NCI-H2227 treated with DMSO at 0.1 percent for 48 hours (cell line): ENCODE measurements at places on chromosomes 13 and 19.

- DNase-seq = no peak
These were observed 7.4 kb downstream of the ZNF564 start for GRCh38 chr19:12543855-12544254.

- no peak for DNase-seq
These were observed 7.3 kb downstream of the RELB start for GRCh38 chr19:45008552-45008951.

- no peak for DNase-seq
These were observed 185.4 kb upstream of the SERP2 start for GRCh38 chr13:44188257-44188656.

DNA sequence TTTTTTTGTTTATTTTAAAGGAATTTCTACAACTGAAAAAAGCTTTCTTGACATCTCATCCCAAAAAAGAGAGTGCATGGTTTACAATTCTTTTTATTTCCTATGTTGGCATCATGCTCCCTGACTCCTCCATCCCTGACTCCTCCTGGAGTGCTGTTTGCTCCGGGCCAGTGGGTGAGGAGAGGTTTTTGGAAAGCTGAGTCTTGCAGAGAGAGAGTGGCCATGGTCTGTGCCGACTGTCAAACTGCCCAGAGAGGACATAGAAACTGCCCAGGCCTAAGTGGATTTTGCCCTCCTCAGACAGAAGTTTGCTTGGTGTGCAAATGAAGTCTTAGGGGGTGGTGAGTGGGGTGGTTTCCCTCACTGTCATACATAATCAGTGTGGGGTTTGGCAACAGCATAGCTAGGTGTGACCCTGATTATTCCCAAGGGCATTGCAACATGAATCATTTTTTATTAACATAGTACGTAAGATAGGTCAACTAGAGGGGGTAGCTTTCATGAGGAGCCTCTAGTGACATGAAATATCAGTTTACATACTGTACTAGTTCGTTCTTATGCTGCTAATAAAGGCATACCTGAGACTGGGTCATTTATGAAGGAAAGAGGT, 179.8 kb upstream of the UBL3 start:
- no peak for DNase-seq

DNA sequence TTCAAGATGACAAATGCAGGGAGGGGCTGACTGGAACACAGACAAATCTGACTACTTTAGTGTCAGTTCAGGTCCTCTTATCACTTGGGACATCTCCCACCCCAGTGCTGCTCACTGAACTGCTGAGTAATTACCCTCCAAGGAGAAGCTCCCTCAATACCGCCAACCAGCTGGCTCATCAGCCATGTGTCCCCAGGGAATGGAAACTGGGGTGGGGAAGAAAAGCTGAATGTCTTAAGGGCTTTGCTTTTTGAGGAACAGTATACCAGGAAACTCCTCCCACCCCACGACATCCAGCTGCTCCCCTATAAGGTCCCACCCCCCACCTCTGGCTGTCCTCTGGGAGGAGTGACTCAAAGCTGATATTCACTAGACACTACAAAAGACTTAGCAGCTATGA, 2.0 kb downstream of the ZNF823 start:
- DNase-seq = no peak

GRCh38 chr13:110182003-110182402, 125.0 kb downstream of the COL4A1 start:
- no peak for DNase-seq

DNA sequence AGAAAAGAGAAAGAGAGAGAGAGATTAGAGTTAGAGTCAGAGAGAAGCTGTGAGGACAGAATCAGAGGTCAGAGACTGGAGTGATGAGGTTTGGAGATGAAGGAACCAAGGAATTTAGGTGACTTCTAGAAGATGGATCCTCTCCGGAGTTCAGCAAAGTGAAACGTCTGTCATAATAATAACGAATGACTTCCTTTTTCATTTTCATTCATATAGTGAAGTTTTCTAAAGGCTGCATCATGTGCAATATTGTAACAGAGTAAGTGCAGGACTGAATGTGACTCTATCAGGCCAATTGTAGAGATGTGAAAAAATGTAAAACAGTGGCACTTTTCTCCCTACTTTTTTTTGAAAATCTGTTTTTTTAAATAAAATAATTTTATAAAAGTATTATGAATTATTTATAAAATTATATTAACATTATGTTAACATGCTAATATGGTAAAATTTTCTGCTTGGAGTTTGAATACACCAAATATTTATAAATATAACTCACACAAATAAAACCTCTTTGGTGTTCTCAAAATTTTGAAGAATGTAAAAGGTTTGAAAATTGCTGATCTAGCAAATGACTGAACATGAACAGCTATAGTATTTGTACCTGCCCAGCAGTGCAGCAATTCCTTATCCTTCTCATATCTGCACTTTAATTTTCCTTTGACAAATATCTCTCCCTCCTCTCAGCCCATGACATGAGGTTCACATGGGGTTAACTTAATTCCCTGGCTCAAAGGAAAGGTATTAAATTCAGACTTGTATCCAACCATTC, 4.2 kb upstream of the TNFSF11 start:
- DNase-seq = no peak

DNA sequence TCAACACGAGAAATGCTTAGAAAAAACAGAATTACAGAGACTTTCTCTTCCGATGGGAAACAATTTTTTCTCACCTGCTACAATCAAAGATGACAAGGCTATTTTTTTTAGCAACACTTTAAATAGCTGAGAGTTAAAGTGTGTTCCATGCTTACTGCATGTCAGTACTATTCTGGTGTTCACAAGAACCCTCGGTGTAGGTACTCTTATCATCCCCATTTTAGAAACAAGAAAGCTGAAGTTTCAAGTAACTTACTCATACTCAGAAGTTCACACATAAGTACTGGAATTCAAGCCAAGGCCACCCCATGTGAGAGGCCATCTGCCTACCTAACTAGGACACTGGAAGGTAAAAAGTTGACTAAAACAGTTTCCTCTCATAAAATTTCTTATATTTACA, 9.0 kb upstream of the TNFRSF19 start:
- DNase-seq = no peak

- no peak for DNase-seq
These were observed 59.7 kb downstream of the DLEU7 start for GRCh38 chr13:50783717-50784290.

GRCh38 chr13:32248801-32249200, 66.4 kb downstream of the ZAR1L start:
- DNase-seq = no peak

DNA sequence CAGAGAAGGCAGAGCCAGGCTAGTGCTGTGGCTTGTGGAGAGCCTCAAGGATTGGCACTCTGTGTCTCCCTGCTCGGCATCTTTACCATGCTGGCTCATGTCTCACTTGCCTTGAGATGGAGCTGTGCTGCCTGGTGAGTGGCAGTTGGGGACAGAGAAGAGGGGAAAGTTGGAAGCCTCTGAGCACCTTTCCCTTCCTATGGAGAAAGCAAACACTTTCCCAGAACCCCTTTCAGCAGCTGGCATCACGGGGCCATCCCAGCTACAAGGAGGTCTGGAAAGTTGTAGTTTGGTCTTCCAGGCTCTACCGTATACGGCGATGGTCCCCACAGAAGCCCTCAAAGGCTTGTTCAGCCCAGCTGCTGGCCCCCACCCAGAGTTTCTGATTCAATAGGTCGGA, 58.7 kb downstream of the DPF1 start:
- DNase-seq = no peak

DNA sequence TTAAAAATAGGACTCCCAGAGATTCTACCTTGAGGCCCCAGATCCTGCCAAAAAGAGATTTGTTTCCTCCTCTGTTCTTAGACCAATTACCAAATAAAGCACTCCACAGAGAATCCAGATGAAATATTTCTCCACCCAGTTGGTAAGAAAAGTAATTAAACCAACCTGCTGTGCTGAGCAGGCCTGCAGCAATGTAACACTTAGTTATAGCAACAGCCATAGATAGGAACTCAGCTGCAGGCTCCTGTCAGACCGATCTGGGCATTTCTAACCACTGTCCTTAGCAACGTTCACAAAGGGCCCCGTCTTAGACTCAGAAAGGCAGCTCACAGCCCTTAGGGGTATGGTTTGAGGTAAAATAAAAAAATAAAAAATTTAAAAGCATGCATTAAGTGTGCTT, 271.1 kb downstream of the KCNRG start:
- DNase-seq = no peak

GRCh38 chr13:41502031-41502430, 44.7 kb downstream of the RGCC start:
- DNase-seq = no peak

DNA sequence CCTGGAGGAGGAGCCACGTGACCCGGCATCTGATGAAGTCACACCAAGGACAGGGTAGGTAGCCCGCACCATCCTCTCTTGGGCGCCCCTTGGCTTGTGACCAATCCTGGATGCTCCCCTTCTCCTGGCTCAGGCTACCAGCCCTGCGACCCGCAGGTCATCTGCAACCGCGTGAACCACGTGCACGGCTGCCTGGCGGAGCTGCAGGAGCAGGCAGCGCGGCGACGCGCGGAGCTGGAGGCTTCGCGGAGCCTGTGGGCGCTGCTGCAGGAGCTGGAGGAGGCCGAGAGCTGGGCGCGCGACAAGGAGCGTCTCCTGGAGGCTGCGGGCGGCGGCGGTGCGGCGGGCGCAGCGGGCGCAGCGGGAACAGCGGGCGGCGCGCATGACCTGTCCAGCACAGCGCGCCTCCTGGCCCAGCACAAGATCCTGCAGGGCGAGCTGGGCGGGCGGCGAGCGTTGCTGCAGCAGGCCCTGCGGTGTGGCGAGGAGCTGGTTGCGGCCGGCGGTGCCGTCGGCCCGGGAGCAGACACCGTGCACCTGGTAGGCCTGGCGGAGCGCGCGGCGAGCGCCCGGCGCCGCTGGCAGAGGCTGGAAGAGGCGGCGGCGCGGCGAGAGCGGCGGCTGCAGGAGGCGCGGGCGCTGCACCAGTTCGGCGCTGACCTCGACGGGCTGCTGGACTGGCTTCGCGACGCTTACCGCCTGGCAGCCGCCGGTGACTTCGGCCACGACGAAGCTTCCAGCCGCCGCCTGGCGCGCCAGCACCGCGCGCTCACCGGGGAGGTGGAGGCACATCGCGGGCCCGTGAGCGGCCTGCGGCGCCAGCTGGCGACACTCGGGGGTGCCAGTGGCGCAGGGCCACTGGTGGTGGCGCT, 45.9 kb downstream of the SPTBN4 start:
- DNase-seq = no peak

DNA sequence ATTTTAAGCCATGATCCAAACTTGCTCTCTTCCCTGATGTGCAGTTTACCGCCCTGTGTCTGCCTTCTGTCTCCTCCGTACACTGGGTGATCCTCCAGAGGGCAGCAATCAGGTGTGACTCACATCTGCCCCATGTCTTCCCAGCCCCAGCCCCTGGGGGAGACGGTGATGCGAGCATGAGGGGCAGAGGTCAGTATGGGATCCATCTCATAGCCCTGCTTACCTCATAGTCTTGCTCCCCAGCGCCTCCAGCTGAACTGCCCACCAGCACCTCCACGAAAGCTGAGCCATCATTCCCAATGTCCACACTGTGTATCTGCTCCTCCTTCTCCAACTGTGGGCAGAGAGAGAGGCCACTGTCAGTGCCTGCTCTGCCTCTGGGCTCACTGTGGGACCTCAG, 14.6 kb downstream of the XRCC1 start:
- DNase-seq = no peak

DNA sequence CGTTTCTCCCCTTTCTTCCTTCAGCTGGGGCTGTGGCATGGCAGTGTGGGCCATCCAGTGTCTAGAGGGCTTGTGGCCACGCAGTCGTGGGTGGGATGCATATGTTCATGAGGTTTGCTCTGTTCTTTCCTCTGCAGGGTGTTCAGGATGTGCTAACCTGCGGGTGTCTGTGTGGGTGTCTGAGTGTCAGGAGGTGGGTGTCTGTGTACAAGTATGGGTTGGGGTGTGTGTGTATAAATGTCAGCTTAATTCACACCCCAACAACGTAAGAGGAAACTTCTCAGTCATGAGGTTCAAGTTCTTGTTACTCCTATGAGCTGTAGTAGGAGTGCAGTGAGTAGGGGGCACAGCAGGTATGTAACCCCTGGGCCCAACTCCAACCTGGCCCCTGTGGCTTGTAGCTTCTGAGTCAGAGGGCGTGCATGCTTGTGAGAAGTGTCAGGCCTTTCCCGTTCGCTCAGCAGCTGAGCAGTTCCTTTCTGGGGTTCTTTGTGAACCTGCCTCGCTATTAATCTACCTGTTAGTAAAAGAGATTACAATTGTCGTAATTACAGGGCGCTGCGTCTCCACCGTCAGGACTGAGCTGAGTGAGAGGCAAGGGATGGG, 49.1 kb downstream of the NFIX start:
- peak; percentile 68 for DNase-seq

DNA sequence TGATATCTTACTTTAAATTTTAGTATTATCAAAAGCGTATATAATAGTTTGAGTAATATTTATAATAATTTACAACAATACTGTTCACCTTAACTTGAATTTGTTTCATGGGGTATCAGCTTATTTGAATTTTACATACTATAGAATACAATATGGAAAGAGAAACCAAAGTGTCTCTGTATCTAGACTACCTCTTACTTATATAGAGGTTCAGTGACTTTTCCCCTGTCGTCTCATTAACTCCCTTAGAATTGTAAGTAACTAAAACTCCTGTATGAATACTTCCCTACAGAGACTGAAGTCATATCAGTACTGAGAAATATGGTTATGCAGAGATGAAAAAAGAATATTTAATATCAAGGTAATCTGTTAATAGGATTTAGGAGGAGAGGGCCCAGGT, 26.8 kb downstream of the COG6 start:
- no peak for DNase-seq

GRCh38 chr19:56377105-56377924, 16.0 kb downstream of the ZNF582 start:
- DNase-seq = no peak

GRCh38 chr19:50512112-50512998, 1.4 kb downstream of the ASPDH start:
- DNase-seq = no peak
